AML-193 (cell line): ENCODE measurements at places on chromosomes 11 and 22.

GRCh38 chr11:62201376-62201775 is 7.1 kb upstream of the SCGB2A1 start:
- DNase-seq, result no peak

GRCh38 chr22:49201046-49201970 is 626.4 kb downstream of the BRD1 start:
- no peak for DNase-seq

GRCh38 chr11:17828311-17828751 is 93.8 kb downstream of the KCNC1 start:
- DNase-seq, result no peak

GRCh38 chr11:100970283-100971164 is 159.1 kb downstream of the PGR start:
- DNase-seq, result no peak

DNA sequence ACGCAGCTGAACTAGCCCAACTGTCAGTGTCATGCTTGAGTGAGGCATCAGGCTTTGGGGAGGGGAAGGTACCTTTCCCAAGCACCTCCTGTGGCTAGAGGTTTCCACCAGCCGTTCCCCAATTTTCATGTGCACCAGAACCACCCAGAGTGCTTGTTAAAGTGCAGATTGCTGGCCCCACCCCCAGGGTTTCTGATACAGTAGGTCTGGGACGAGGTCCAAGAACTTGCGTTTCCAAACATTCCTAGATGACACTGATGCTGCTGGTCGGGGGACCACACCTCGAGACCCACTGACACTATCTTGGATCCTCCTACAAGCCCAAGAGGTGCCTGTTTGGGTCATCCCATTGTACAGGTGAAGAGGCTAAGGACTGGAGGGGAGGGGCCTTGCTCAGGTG is 59.8 kb downstream of the PDE2A start:
- no peak for DNase-seq

DNA sequence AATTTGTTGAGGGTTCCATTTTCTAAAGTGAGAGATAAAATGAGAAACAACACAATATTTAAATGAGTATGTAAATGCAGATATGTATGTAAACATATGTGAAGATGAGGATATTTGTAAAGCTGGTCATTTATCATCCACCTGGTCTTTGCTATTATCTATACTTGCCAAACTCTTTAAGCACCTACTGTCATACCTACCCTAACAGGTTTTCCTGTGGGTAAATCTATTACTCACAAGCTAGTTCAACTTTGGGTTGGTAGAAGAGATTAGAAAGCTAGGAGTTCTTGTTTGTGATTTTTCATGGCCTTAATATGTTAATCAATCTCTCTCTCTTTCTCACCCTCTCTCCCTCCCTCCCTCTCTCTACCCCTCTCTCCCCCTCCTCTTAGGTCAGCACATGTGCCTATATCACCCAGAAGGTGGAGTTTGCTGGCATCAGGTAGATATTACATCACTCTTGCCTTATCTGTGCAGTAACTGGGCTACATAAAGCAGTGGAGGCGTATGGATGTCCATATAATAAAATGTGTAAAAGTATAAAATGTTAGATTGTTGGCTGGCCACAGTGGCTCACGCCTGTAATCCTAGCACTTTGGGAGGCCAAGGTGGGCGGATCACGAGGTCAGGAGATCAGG is 14.7 kb downstream of the DEPDC5 start:
- no peak for DNase-seq

GRCh38 chr22:22591348-22592299 is 32.6 kb upstream of the PRAME start:
- DNase-seq, result no peak

DNA sequence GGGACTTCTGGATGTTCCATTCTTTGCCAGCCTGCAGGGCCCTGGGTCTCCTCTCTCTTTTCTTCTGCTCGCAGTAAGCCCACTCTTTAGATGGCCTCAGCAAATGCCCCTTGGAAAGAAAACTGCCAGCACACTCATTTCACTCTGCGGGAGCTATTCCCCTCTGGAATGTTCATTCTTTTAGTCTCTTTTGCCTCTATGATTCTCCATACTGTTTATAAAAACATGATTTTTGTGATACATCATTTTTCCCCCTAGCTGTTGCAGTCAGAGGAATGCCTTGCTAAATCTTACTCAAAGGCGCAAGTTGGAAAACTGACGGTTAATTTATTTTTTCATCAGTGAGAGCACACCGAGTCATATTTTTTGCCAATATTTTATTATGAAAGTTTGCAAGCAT is 184.9 kb downstream of the SNX19 start:
- DNase-seq, result no peak

GRCh38 chr11:78642979-78643675 is 68.5 kb upstream of the NARS2 start:
- DNase-seq, result no peak

GRCh38 chr11:74932169-74932568 is 16.7 kb downstream of the XRRA1 start:
- DNase-seq, result no peak

DNA sequence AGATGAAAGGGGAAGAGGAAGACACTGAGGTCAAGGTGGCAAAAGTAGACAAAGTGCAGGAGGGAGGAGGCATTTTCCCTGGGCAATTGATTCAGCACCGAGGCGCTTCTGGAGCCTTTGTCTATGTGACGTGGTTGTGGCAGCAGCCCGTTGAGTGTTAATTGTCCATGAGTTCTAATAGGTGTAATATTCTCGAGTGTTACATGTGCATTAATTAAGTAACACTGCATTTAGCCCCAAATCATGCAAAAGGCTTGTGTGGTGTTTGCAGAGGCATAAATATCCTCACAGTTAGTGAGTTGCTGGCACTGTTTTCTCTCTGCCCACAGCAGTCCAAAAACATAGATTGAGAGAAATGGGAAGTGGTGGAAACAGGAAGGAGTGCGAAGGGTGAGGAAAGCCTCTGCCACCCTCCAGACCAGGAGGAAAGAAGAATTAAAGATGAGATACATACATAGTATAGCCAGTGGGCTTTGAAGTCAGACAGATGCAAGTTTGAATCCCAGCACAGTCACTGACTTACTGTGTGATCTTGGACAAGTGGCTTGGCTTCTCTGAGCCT is 361.2 kb downstream of the MN1 start:
- DNase-seq, result peak; percentile 0

- DNase-seq, result no peak
Observed at GRCh38 chr11:133965031-133965601, 8.3 kb upstream of the IGSF9B start.

GRCh38 chr11:95650276-95650675 is 139.3 kb downstream of the FAM76B start:
- DNase-seq, result peak; percentile 23

GRCh38 chr11:71466358-71466757 is 13.4 kb downstream of the NADSYN1 start:
- no peak for DNase-seq

GRCh38 chr11:60915248-60915914 is 1.4 kb downstream of the TMEM109 start:
- DNase-seq, result peak; percentile 45

GRCh38 chr11:36425561-36426081 is 84.5 kb downstream of the TRAF6 start:
- DNase-seq, result no peak

- no peak for DNase-seq
Observed at GRCh38 chr22:33465554-33465953, 407.4 kb upstream of the SYN3 start.

DNA sequence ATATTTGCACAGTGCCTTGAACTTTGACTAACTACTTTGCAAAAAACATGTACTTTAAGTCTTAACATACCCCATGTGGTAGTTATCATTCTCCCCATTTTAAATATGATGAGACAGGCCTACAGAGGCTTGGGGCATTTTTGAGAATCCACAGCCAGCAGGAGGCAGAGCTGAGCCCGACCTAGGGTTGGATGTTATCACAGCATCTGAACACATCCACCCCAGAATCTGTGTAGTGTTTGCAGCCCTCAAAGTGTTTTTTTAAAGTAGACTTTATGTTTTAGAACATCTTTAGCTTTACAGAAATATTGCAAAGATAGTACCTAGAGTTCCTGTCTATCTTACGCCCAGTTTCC is 17.6 kb downstream of the OTOG start:
- no peak for DNase-seq

- DNase-seq, result peak; percentile 69
Observed at GRCh38 chr11:122808478-122808869, 29.8 kb upstream of the CRTAM start.

DNA sequence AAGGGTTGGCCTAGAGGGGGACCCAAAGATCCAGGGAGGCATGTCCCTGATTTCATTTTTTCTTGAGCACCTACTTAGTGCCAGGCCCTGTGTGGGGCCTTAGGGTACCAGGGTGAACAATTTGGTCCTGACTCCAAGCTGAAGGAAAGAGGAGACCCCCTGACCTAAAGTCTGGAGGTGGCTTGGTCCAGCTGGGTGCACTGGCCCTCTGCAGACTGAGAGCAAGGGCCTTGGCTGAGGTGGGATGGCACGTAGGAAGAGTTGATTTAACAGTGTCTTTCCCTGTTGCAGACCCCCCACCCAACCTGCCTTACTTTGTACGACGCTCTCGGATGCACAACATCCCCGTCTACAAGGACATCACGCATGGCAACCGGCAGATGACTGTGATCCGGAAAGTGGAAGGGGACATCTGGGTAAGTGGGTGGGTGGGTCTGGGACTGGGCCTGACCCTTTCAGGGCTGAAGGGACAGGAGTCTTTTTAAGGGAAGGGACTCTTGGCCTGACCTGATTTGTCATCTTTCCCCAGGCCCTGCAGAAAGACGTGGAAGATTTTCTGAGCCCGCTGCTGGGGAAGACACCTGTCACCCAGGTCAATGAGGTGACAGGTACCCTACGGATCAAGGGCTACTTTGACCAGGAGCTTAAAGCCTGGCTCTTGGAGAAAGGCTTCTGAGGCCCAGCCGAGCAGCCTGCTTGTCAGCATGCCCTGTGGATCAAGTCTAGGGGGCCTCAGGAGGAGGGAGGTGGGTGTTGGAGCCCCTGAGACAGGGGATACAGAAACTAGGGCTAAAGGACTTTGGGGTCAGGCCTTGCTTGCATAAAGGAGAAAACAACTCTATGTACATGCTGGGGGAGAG is 3.3 kb downstream of the MRPL49 start:
- DNase-seq, result no peak

- no peak for DNase-seq
Observed at GRCh38 chr22:38729946-38730345, 24.2 kb downstream of the GTPBP1 start.

- DNase-seq, result no peak
Observed at GRCh38 chr11:100188137-100188783, 498.8 kb upstream of the ARHGAP42 start.

DNA sequence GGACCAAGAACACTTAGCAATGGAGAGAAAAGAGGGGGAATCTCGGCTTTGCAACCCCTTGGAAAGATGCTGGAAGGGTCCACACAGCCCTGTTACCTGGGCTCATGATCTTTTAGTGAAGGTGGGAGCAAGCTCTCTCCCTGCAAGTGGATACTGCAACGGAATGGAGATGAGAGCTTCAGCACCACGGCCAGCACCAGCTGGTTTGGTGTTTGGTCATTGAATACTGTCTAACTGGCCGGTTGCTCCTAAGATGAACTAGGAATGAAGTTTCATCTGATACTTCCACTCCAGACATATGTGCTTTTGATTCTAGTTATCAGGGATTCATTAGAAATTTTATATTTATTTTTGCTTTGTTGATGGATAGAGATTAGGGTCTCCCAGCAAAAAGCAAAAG is 16.3 kb downstream of the HTR3A start:
- peak; percentile 7 for DNase-seq

DNA sequence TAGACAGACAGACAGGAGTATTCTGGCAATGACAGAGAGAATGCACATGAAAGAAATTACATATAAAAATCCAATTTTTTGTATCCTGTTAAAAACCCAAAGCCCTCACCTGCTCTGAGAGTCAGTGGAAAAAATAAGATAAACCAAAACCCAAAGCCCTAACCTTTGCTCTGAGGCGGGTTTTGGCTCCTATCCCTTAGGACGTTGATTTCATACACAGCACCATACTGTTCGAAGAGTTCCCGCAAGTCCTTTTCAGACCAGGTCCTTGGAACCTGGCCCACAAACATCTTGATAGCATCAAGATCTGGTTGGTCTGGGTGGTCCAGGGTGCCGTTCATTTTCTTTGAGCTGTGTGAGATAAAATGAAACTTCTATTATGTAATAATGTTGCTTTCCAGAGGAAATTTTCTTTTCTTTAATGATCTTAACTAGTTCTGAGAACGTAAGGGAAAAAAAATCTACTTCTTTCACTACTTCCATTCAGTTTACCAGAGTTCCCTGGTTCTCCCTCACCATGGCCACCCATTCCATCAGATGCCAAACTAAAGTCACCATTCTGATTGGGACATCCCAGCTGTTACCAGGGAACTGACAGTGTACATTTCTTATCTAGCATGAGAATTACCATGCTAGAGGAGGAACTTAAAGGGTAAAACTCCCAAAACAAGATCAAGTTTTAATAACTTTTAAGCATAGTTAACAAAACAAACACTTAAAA is 39.9 kb upstream of the RAPSN start:
- DNase-seq, result no peak

DNA sequence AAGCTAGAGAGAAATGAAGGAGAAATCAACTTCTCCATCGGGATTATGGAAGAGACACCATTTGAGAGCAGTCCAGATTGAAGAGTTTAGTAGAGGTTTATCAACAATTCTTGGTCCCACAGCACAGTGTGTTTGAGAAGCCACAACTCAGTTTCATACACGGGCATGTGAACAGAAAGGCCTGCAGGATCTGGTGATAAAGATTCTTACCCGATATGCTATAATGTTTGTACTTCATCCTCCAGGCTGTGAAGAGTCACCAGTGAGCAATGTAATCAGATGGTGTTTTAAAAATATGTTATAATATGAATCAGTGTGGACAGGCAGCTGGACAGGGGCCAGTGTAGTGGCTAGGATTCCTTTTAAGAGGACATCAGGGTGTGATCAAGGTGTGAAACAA is 29.7 kb upstream of the VWA5A start:
- DNase-seq, result no peak

GRCh38 chr11:70478166-70478890 is 80.0 kb downstream of the CTTN start:
- no peak for DNase-seq

GRCh38 chr11:67519726-67520125 is 3.5 kb downstream of the CABP2 start:
- no peak for DNase-seq

DNA sequence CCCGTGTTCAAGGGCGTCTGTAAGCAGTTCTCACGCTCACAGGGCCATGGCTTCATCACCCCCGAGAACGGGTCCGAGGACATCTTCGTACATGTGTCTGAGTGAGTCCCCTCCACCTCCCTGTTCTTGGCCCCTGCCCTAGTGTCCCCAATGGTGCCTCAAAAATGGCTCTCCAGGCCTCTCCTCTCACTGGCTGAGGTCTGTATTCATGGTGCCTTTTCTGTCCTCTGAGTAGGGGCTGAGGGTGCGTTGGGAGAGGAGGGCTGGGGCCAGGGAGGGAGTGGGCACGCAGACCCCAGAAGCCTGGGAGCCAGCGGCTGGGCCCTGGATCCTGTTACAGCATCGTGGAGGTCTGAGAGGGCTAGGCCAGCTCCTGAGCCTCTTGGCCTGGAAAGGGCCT is 12.9 kb downstream of the CSDC2 start:
- no peak for DNase-seq

GRCh38 chr22:28883917-28884746 is 760 bp downstream of the ZNRF3 start:
- no peak for DNase-seq
